Fibroblast of skin of left biceps (primary cell): ENCODE measurements at places on chromosomes 4 and X.

GRCh38 chr4:73892966-73893365, 23.8 kb downstream of the CXCL1 start:
- no peak for DNase-seq

- DNase-seq, result no peak
Observed at GRCh38 chr4:146308951-146309350, 94.6 kb downstream of the REELD1 start.

DNA sequence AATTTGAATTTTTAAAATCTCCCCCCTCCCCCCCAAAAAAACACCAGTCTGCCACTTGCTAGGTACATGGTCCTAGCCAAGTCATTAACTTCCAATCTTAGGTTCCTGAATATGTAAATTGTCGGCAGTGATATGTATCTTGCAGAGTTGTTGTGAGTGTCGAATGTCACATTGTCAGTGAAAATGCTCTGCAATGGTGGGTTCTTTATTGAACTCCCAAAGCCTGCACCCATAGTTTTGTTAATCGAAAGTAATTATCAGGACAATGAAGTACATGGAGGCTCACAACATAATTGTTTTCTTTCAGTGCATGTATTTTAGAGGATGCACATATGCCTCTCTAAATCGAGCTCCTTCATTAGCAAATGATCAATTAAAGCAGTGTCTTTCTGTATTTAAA, 185.6 kb upstream of the S100G start:
- DNase-seq, result no peak

- no peak for DNase-seq
Observed at GRCh38 chr4:151833174-151833573, 72.4 kb upstream of the GATB start.

DNA sequence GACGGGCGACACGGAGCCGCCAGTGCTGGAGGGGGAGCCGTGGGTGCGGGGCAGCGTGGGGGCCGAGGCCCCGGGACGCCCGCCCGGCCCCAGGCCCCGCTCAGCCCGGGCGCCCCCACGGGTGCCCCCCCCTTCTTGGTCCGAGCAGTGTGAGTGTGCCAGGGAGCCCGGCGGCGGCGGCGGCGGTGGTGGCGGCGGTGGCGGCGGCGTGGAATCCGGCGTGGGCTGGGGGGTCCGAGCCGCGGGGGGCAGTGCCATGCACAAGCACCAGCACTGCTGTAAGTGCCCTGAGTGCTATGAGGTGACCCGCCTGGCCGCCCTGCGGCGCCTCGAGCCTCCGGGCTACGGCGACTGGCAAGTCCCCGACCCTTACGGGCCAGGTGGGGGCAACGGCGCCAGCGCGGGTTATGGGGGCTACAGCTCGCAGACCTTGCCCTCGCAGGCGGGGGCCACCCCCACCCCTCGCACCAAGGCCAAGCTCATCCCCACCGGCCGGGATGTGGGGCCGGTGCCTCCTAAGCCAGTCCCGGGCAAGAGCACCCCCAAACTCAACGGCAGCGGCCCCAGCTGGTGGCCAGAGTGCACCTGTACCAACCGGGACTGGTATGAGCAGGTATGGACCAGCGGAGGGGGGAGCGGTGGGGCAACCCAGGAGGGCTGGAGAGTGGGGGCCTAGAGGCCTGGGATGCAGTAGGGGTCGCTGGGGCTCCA, 466 bp downstream of the DLG3 start:
- DNase-seq, result no peak

- DNase-seq, result peak; percentile 34
Observed at GRCh38 chrX:133415276-133416105, at the start of gene GPC4. Gene GPC4, minus strand, starts transcription at chrX:133415489. Its CDS starts 524 bp downstream, at chrX:133414965.

DNA sequence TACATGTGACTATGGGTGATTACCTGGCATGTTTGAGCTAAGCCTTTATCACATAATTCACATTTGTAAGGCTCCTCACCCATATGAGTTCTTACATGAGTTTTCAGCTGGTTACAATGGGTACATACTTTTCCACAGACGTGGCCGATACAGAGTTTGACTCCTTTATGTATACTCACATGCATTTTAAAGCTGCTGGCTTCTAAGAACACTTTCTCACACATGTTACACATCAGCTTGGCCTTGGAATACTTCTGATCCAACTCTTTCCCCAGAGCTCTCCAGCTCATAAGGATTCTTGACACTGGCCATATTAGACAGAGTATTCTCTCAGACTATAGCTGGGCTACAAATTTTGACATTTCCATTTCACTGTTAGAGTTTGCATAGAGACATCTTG, 66.3 kb downstream of the TAB3 start:
- no peak for DNase-seq

DNA sequence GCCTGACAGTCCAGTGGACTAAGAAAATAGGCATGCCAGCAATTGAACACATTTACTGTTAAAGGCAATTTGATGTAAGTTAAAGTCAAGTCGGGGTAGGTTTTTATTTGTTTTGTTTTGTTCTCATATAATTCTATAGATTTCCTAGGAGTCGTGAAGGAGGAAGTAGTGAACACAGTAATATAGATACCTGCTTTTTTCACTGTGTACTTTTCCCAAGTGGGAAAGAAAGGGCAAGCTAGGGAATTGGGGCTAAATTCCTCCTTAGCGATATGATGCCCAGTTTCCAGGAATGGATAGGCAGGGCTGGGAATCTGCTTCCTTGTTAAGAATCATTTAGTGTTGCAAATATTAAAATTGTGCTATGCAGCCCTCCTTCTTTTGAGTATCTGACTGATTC, 271.0 kb downstream of the ARHGAP24 start:
- no peak for DNase-seq

GRCh38 chr4:165301833-165302232, 25.6 kb upstream of the MSMO1 start:
- no peak for DNase-seq

DNA sequence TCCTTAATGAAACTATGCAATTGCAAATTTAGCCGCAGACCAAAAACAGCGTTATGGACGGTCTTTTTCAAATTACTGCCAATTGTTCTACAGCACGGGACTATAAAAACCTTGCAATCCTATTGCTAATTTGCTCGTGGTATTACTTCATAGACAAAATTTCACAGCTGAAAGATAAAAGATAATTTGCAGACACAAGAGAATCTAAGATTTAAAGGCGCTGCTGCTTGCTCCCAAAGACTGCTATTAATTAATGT, 1.4 kb upstream of the CAMK2D start:
- DNase-seq, result no peak

DNA sequence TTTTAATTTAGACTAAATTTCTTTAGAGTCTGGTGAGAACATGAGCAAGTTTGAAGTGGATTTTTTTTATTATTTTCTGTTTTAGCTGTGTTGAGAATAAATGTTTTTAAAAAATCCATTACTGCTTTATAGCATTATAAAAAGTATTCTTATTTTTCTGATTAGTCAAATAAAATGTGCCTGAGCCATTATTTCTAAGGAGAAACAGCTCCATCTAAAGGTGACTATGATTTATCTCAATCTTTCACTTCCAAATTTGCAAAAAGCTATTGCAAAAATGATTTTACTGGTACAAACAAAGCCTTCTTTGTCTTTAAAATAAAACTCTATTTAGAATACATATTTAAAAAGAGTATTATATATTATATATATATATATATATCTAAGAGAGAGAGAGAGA, 959.2 kb downstream of the FAM133A start:
- DNase-seq, result no peak

DNA sequence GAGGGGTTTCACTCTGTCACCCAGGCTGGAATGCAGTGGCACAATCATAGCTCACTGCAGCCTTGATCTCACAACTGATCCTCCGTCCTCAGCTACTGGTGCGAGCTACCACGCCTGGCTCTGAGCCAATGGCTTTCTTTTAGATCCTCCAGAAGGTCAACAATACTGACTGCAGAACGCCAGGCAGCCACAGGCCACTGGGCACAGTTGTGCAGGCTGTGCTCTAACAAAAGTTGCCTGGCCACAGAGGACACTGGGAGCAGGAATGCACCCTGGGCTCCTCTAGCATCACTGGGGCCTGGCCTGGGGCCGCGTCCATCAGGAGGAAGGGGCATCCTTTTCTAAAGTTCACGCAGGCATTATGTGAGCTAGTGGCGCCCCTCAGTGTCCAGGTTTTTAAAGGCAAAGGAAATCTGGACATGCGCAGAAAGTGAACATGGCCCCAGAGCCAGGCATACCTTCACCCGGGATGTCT, 14.9 kb upstream of the PORCN start:
- no peak for DNase-seq

DNA sequence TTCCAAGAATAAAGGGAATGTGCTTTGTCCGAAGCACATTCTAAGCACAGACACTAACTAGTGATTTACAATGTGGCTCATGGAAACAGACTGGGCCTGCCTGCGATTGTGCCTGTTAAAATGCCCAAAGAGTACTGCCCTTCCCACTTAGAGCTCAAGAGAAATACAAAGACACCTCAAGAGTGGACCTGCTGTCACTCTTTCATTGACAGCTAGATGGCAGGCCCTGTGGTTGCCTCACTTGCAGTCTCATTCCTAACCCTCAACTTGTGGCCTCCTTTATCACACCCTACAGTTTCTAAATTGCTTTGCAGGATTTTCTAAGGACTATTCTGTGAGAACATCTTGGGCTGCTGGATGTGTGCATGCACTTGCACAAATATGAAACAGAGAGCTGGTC, 331.0 kb upstream of the EMCN start:
- DNase-seq, result no peak

- DNase-seq, result no peak
Observed at GRCh38 chr4:62460329-62460728, 1260.2 kb downstream of the ADGRL3 start.

DNA sequence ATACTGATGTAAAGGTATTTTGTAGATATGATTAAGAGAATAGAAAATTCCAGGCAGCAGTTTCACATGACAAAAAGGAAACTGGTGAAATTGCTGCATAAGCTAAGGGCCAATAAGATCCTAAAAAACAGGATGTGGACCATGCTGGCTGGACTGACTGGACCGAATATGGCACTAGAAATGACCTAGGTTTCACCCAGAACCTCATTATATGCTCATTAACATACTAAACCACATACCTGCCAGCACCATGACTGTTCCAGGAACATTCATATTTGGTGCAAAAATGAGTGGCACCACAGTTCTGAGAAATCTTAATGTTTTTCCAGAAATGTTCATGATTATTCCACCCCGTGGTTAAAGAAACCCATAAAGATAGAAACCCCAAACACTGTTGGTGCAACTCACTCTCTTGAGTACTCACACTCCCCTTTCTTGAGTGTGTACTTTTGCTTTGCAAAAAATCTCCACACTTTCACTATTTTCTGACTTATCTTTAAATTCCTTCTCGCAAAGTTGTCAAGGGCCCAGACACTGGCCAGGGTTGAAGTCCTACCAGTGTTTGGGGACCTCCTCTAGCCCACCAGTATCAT, 74.0 kb downstream of the FANCB start:
- no peak for DNase-seq

DNA sequence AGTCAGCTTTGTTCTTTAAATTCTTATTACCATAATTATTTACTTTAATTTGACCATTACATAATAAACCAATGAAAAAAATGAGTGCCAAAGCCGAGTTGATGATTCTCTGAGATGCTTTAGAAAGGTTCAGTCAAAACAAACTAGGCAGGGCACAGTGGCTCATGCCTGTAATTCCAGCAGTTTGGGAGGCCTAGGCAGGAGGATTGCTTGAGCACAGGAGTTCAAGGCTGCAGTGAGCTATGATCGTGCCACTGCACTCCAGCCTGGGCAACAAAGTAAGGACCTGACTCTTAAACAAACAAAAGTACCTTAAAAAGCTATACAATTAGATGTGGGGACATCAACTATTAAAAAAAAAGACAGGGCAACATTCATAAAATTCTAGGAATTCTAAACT, 75.0 kb downstream of the AFAP1 start:
- DNase-seq, result no peak

DNA sequence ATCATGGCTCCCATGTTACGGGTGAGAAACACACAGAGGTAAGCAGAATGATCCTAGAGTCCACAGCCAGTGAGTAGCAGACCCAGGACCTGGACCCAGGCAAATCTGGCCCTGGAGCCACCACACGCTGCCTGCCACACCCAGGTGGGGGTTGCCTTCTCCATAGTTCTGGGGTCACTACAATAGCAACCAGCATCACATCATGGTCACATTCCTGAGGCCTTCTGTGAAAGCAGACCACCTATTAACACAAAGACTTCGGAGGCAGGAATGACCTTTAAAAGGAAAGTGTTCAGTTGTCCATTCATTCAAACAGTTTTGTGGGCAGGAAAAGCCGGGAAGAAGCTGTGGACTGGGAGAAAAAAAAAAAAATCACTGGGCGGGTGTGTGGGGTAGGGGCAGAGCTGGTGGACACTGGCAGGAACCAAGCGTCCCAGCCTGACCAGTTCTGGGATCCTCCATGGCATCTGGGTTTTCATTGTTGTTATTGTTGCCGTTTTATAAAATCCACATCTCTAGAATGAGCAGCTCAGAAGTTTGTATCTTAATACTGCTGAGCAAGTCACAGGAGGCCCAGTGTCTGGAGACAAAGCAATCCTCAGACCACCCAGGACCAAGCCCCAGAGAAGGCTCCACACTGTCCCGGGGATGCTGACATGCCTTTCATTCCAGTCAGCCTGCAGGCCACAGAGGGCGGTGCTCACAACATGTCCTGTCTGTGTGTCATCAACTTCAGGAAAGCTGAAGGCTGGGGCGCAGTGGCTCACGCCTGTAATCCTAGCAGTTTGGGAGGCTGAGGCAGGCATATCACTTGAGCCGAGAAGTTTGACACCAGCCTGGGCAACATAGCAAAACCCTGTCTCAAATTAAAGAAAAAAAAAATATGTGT, 67.0 kb downstream of the SEL1L3 start:
- DNase-seq, result peak; percentile 64

- DNase-seq, result no peak
Observed at GRCh38 chr4:80184825-80185756, 12.2 kb upstream of the PRDM8 start.

DNA sequence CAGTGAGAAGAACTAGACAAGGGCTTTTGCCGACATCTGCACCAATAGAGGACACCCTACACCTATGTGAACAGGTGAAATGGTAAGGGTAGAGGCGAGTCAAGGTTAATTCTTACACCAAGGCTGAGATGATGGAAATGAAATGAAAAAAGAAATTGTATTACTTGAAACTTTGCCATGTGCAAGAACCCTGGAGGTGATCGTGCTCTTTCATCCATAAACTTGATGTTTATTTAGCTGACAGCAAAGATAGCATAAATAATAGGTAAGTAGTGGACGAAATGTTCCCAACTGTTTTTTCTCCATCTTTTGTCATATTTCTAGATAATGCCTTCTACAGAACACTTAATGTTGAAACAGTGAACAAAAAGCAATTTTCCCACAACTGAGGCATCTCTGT, 162.5 kb downstream of the BANK1 start:
- DNase-seq, result no peak
